Thymus (tissue), 14 donors: ENCODE measurements at places on chromosomes 11 and 22. TPM values are rescaled to one million over a fixed set of nuclear protein-coding genes. Genes with fewer than 3 reads are reported as not detected.

DNA sequence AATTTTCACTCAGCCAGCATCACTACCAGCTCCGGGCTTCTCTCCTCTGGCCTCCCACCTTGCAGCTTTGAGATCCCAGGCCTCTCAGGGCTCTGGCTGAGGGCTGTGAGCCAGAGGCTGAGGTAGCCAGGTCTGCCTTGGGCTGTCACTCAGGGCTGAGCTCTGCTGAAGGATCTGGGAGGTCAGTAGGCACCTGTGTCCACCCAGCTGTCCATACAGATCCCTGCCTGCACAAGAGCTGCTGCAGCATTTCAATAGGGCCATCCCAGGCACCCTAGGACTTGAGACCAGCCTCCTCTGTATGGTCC, 12.6 kb downstream of the KCNQ1OT1 start:
- no peaks in the 10 kb centered on the region for H3K27me3 ChIP-seq
- H3K36me3 ChIP-seq: no peaks in the 10 kb centered on the region
- no peaks in the 10 kb centered on the region for H3K4me1 ChIP-seq
- DNase-seq: no peak
- no peak overlapping the region for H3K27ac ChIP-seq

DNA sequence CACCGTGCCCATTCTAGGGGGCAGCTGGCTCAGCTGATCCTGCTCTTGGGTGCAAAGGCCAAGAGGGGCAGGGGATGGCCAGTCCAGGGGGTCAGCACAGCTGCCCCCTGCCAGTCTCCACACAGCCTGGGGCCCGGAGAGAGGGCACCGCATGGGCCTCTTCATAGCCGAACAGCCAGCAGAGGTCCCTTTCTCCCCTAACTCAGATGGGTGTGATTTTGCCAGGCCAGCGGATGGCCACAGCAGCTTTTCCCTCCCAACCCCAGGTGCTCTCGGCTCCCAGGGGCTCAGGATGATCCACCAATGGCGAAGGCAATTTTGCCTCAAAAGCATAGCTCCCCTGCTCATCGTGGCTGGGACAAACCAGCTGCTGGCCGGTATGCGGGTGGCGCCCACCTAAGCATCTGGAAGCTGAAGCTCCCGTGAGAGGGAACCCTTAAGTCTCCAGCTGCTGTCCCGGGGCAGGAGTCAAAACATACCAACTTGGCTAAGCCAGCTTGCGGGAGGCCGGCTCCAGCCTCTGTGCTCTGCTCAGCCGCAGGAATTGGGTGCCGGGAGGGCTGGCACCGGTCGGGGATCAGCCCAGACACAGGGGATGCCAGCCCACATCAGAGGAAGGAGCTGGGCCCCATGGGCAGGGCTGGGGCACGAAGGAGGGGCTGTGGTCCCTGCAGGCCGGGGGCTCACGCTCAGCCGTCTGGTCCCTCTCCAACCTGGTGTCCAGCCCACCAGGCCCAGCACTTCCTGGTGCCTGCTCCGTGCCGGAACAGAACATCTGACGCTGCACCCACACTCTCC, 30.5 kb upstream of the GNB1L start:
- peak overlapping the region; percentile 52 for H3K27ac ChIP-seq
- H3K4me1 ChIP-seq: peaks cover 43% of the 10 kb centered on the region
- no peak overlapping the region for H3K4me3 ChIP-seq
- H3K27me3 ChIP-seq: no peaks in the 10 kb centered on the region
- DNase-seq: no peak
- H3K36me3 ChIP-seq: no peaks in the 10 kb centered on the region

- no peak overlapping the region for H3K27ac ChIP-seq
- H3K4me1 ChIP-seq: peaks cover 32% of the 10 kb centered on the region
- DNase-seq: peak; percentile 72
Measured at GRCh38 chr11:75280227-75280701, 39.7 kb downstream of the TPBGL start.

DNA sequence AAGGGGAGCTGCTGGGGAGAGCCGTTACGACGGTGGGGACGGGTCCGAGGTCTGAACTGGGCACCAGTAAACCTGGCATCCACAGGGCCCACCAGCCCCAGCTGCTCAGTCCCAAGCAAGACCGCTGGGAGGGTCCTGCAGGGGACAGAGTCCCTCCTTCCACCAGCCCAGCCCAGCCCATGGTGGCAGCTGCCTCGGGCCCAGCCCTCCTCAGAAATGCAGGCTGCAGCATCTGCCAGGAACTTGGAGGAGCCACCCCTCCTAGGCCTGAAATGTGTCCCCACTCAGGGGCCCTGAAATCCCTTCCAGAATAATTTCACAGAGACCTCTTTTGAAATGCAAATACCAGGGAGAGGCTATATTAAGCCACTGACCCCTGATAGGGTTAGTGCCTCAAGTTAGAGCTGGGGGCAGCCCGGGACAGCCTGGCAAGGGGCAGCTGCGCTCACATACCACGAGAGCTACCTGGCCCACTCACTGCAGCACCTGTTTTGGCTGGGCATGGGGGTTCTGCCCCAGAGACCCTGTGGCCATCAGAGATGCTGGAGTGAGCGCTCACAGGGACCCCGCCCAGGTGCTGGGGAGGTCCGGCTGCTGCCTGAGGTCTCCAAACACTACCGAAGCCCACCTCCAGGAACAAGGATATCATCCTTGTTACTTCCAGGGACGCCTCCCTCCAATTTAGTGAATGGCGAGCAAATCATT, 53.1 kb downstream of the CELSR1 start:
- peak overlapping the region; percentile 49 for H3K27ac ChIP-seq
- H3K27me3 ChIP-seq: no peaks in the 10 kb centered on the region
- no peak for DNase-seq

GRCh38 chr11:111845276-111846028, 25.9 kb downstream of the ALG9 start:
- no peak overlapping the region for H3K27ac ChIP-seq
- no peak overlapping the region for H3K4me3 ChIP-seq
- peaks cover 20% of the 10 kb centered on the region for H3K36me3 ChIP-seq
- H3K4me1 ChIP-seq: no peaks in the 10 kb centered on the region

OR8G1 gene
- total RNA-seq: not detected

GRCh38 chr11:13216019-13216710, 61.4 kb upstream of the BMAL1 start:
- H3K4me1 ChIP-seq: no peaks in the 10 kb centered on the region
- no peak for DNase-seq
- no peak overlapping the region for H3K27ac ChIP-seq
- no peak overlapping the region for H3K4me3 ChIP-seq
- no peaks in the 10 kb centered on the region for H3K36me3 ChIP-seq
- no peaks in the 10 kb centered on the region for H3K27me3 ChIP-seq

- DNase-seq: no peak
- H3K4me3 ChIP-seq: no peak overlapping the region
- H3K4me1 ChIP-seq: no peaks in the 10 kb centered on the region
Measured at GRCh38 chr22:45429424-45429823, 15.9 kb downstream of the RIBC2 start.

RTN4R gene
- total RNA-seq: 3.2 TPM

MCHR1 gene
- total RNA-seq: 0.24 TPM

DNA sequence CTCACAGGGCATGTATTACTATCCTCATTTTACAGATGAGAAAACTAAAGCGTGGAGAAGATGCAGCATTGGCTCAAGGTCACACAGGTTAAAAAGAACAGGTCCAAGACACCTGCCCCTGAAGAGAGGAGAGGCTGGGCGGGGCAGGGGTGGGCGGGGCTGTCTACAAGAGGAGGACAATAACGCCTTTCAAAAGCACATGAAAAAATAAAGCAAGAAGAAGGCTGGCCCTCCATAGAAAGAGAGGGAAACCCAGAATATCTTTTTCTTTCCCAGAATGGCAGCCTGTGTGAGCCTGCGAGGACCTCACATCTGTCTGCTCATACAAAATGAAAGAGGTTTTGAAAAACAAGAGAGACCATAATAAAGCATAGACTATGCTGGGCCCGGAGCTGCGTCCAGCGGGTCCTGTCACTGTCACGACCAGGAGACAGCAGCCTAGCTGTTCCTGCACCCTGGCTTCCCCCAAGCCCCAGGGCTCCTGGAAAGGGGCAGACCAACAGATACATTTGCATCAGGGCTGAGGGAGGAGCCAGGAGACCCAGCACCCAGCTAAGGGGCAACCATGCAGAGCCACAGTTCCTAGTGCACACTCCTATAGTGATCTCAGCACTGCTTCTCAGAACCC, 61.6 kb downstream of the DSCAML1 start:
- H3K4me1 ChIP-seq: no peaks in the 10 kb centered on the region
- no peak overlapping the region for H3K27ac ChIP-seq
- no peak overlapping the region for H3K4me3 ChIP-seq
- DNase-seq: no peak

ADM2 gene
- 1.5 TPM for total RNA-seq

SF3B2 gene
- 127 TPM for total RNA-seq

DNA sequence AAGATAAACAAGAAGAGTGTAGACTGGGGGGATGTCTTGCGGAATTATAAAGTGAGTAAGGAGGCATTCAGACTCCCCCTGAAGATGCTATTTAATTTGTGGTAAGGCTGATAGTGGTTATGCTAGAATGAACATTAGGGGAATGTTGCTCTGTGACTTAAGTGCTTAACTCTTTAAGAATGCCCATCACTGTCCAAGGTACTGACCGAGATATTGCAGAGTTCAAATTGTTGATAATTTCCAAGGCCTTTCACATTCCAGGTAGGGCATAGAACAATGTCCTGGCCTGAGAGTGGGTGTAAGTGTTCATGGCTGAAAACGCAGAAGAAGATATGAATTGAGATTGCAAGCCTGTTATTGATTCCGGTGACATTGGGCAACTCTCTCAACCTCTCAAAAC, 90.3 kb upstream of the SEZ6L start:
- H3K36me3 ChIP-seq: no peaks in the 10 kb centered on the region
- H3K4me3 ChIP-seq: no peak overlapping the region
- no peaks in the 10 kb centered on the region for H3K27me3 ChIP-seq
- no peak overlapping the region for H3K27ac ChIP-seq

- no peak for DNase-seq
- no peaks in the 10 kb centered on the region for H3K36me3 ChIP-seq
- H3K27me3 ChIP-seq: no peaks in the 10 kb centered on the region
Measured at GRCh38 chr11:102914238-102915043, 39.7 kb upstream of the MMP12 start.

GRCh38 chr11:66604155-66604554, 11.2 kb downstream of the CCS start:
- no peak for DNase-seq
- H3K4me1 ChIP-seq: no peaks in the 10 kb centered on the region
- H3K27me3 ChIP-seq: no peaks in the 10 kb centered on the region
- peaks cover 60% of the 10 kb centered on the region for H3K36me3 ChIP-seq

FAM227A gene
- 0.66 TPM for total RNA-seq

QSER1 gene
- 14.5 TPM for total RNA-seq

DNA sequence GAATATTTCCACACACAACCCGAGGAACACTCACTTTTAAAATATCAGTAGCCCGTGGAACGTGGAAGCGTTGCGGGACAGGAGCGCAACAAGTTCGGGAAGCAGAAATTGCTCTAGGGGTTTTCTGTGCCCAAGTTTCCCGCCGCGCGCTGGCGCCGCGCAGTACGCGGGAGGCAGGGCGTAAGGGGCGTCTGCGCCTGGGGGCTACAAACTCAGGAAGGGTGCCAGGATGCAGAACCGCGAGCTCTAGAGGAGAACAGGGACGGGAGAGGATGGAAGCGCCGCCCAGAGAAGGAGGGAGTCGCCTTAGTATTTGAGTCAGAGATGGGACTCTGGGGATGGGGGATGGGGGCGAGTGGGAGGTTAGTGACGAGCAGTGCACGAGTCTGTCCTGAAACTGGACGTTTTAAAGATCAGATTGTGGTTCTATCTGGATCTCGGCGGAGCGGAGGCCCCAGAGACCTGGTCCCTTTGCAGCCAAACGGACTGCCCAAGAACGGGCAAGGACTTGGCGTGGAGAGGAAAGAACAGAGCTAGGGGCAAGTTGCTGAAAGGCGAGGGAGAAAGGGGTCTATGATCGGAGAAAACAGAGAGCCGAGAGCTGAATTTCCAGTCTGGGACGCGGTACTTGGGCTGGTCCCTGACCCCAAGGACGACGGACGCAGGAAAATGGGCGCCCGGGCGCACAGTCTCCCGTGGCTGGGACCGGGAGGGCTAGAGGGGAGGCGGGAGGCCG, 4.7 kb downstream of the BSX start:
- H3K36me3 ChIP-seq: no peaks in the 10 kb centered on the region
- no peak for DNase-seq
- H3K4me1 ChIP-seq: no peaks in the 10 kb centered on the region
- no peak overlapping the region for H3K27ac ChIP-seq

NXPE4 gene
- not detected for total RNA-seq

DNA sequence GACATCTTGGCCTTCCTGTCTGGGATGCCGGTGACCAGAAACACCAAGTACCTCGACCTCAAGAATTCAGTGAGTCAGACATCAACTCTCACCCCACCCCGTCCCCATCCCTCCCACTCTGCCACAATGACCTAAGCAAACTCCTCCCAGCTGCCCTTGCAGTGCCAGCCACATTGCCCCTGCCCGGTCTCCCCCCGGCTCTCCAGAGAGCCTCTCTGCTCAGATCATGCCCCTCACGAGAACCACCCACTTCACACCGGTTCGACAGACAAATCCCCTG, 23.6 kb upstream of the MYRF start:
- H3K4me3 ChIP-seq: no peak overlapping the region
- H3K4me1 ChIP-seq: no peaks in the 10 kb centered on the region
- H3K27me3 ChIP-seq: no peaks in the 10 kb centered on the region
- no peak for DNase-seq
- no peaks in the 10 kb centered on the region for H3K36me3 ChIP-seq
- H3K27ac ChIP-seq: no peak overlapping the region

GRCh38 chr11:126115816-126116331, 53.2 kb upstream of the CDON start:
- H3K27ac ChIP-seq: no peak overlapping the region
- DNase-seq: no peak
- H3K4me3 ChIP-seq: no peak overlapping the region
- no peaks in the 10 kb centered on the region for H3K36me3 ChIP-seq
- H3K4me1 ChIP-seq: no peaks in the 10 kb centered on the region

DNA sequence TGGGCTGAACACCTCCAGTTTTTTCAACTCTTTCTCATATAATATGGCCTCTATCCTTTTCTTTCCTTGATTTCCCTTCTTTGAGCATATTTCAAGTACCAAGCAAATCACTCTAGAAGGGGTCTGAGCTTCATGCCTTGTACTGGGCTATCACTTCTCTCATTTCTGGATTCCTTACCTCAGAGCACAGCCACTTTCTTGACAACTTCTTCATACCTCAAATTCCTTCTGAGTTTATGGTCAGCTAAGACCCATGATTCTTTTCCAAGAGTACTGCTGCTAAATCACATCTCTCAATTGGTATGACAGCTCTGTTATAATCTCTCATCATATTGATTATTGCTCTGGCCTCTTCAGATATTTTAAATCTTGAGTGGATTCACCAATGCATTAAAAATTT, 224.8 kb upstream of the ZBED5 start:
- H3K4me1 ChIP-seq: no peaks in the 10 kb centered on the region
- H3K27me3 ChIP-seq: no peaks in the 10 kb centered on the region
- no peaks in the 10 kb centered on the region for H3K36me3 ChIP-seq
- DNase-seq: no peak
- H3K27ac ChIP-seq: no peak overlapping the region
